ENCODE measurements at places on chromosomes 12 and 14.

DNA sequence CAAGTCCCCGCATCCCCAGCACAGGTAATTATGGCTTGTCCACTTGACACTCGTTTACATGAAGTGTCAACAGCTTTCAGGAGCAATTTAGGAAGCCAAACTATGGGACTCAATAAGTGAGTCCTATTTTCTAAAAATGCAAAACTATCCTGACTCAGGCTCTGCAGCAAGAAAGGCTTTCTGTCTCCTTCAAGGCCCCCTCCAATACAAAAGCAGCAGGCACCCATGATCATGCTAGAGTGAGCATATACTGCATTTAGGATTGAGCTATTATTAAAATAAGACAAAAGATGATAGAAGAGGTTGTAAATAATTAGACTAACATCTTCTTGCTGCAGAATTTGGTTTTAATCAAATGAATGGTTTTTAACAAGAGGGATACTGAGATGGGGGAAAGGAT is 3.2 kb downstream of the SIX6 start:
- DNase-seq, result no peak

- no peak for DNase-seq
These were observed 69.9 kb downstream of the SLC38A1 start for GRCh38 chr12:46198913-46199312.

GRCh38 chr14:87161502-87161901 is 831.5 kb downstream of the GALC start:
- no peak for DNase-seq

- peak; percentile 97 for DNase-seq
These were observed 29.4 kb upstream of the STAC3 start for GRCh38 chr12:57280211-57281062.

DNA sequence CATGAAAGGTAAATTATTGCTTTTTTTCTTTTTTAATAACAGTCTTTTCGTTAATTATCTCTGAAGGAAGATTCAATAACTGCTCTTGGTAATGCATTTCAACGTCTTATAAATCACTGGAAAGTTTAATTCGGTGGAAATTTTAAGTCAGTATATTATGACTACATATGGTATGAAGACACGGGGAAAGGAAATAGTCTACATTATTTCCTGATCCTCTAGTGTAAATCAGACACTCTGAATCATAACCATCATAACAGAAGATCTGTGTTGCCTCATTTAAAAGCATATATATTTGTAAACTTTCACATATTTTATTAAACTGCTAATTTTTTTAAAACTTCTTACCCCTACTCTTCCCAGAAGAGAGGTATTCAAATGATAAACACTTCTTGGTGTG is 53.7 kb downstream of the EFCAB11 start:
- DNase-seq, result no peak

DNA sequence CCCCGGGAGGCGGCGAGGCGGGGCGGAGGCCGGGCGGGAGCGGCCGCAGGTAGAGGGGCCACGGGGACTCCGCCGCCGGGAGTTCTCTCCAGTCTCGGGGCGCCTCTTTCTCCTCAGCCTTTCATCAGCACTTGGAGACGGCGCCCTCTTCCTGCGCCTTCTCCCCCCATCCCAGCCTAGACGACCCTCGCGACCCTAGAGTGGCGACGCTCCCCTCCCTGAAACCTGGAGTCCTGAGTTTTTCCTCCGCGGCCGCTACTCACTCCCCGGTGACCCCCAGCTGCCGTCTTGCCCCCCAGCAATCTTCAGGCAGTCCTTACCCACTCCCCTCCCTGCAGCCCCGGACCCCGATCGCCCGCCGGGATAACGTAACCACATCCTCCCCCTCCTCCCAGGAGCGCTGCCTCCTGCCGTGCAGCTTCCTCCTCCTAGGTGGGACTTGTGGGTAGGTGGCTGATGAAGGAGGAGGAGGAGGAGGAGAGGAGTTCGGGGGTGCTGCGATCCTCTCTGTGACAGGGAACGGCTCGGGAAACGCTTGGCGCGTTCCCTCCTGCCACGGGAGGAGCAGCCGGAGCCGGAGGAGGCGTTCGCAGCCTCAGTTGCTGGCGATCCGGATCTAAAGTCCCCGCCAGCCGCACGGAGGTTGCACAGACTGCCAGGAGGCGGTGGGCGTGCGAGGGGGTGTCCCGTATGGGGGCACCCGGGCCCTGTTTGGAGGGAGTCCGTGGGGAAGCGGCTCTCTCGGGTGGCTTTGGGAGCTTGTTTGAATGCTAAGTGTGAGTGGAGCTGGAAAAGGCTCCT is 891 bp downstream of the PLEKHA5 start:
- DNase-seq, result peak; percentile 16

DNA sequence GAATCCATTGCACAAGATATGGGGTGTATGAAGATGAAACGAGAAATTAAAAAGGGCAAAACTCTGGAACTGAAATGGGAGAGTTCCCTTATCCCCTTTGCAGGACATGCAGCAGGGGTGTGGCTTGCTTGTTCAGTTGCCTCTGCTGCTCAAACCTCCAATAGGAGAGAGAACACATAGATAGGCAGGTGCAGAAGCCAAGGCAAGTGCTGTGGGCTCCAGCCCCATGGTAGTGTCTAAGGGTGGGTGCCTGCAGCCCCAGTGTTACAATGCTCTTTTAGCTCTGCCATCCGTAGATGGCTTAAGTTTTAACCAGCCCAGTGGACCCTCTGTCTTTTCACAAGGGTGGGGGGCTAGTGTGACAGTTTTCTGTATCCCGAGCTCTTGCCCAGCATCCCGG is 69.7 kb downstream of the CMAS start:
- DNase-seq, result no peak

- no peak for DNase-seq
These were observed 579.8 kb upstream of the TMEM132C start for GRCh38 chr12:127687181-127687580.

DNA sequence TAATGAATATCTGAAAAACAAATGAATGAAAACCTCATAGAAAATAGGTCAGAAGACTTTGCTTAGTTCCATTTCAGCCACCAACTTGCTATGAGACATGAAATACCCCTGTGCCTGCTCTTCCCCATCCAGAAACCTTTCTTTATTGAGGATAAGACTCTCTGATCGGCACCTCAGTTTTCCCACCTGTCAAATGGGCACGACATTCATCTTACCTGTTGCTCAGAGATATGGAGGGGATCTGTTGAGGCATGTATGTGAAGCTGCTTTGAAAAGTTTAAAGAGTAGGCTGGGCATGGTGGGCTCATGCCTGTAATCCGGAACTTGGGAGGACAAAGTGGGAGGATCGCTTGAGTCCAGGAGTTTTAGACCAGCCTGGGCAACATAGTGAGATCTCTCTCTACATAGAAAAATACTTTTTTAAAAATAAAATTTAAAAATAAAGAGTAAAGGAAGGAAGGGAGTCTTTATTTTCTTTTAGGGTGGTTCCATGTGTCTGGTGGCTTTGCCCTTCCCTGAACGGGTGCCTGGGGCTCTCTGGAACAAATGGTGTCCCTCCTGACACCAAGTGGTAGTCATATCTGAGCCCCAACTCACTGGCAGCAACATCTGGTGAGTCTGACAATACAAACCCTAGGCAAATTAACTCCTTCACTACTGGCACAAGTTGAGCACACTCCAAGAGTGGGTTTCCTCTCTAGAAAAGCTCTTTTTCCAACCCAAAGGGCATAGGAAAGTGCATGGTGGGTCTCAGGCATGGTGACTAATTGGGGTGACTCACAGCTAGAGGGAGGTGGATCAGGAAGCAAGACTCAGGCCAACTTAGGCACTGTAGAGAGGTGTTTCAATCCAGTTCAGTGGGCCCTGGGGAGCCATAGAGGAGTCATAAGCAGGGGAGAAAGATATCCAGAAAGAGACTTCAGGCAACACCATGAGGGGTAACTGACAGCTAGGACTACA is 42.1 kb downstream of the MAP1LC3B2 start:
- peak; percentile 26 for DNase-seq

DNA sequence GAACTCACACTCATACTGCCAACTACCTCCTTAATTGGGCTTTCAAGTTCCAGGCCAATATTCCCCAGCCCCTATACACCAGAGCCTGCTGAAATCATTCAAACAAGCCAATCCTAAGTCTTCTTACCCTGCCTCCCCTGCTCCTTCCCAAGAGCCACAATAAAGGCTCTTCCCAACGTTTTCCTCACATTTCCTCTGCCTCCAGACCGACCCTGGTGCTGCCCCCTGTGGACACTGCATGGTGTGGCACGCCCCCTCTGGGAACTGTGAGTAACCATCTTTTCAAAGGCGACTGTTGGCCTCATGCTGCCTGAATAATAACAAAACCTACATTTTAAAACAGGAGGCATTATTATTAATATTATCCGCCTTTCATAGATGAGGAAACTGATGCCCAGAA is 111.6 kb upstream of the NOS1 start:
- DNase-seq, result no peak

- DNase-seq, result no peak
These were observed 1071.1 kb upstream of the FLRT2 start for GRCh38 chr14:84458881-84459280.

DNA sequence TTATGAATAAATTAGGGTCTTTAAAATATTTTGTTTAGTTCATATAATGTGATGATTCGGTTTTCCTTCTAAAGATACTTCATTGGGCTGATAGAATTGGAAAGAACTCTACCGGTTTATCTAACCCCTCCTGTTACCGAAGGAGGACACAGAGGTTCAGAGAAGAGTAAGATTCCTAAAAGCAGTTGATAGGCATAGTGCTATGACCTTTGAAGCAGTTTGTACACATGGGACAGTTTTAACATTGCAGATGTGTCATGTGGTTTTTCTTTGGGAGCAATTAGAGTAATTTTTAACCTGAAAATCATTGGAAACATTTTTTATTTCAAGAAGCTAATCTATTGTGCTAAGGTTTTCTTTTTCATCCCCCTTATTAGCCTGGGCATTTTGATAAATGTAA is 62.8 kb downstream of the BHLHE41 start:
- no peak for DNase-seq

- DNase-seq, result no peak
These were observed 90.1 kb upstream of the CPSF6 start for GRCh38 chr12:69149270-69149669.

DNA sequence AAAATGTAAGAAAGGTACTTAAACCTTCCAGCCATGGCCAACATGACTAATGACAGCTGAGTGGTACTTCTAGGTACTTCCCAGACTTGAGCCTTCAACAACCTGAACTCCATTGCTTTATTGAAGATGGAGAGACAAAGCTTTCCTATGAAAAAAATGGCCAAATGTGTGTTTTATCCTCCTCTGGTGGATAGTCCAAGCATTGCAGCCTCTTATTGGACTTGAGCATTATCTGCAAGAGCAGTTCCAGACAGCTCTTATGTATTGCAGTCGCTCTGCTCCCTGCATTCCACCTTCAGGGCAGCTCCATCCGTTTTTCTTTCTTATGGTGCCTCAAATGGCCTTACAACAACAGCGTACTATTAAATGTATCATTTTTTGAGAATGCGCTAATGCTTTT is 588.2 kb downstream of the NRXN3 start:
- peak; percentile 10 for DNase-seq

DNA sequence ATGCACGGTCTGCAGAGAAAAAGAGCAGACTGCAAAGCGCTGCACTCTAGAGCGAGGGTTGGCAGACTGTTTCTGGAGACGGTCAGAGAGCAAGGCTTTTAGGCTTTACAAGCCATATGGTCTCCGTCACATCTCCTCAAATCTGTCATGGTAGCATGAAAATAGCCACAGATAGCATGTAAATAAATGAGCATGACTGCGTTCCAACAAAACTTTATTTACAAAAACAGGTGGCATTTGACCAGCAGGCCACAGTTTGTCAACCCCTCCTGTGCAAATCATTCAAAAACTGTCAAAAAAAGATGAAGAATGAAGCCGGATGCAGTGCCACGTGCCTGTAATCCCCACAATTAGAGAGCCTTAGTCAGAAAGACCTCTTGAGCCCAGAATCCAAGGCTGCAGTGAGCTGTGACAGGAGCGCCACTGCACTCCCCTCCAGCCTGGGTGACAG is 18.9 kb downstream of the SYNE3 start:
- DNase-seq, result no peak

GRCh38 chr12:114726092-114726710 is 42.2 kb upstream of the TBX3 start:
- no peak for DNase-seq

DNA sequence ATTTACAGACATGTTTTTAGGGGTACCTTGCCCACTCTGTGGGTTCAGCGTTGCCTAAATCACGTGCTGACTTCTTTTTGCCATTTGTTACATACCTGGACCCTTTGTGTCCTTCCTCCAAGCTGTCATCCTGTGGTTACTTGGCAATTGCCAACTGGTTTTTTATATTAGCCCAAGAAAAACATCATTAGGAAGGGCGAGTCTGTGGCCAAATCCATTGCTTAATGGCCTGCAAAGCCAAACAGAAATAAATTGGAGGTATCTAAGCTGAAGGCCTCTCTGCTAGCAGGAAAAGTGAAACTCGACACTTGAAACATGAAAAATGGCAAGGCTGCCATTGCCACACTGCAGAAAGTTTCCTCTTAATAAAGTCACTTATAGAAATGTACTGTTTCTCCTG is 190.4 kb downstream of the NUAK1 start:
- DNase-seq, result no peak

DNA sequence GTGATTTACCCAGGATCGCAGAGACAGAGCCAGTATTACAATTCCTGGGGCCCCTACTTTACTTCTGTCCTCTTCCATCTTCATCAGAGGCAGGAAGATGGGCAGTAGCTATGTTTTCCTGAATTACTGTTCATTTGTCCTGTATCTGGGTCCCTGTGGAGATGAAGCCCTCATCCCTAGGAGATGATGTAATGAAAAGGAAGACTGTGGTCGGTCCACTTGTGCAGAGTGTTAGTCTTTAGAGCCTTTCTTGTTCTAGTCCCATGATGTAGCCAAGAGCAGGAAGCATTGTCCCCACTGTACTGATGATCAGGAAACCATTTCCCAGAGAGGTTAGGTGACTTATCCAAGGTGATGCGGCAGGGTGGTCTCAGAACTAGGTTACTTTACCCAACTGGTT is 2.6 kb downstream of the CD9 start:
- no peak for DNase-seq

- DNase-seq, result no peak
These were observed 41.3 kb downstream of the DLK1 start for GRCh38 chr14:100767788-100768536.

GRCh38 chr14:99616832-99617800 is 13.1 kb upstream of the CCDC85C start:
- DNase-seq, result no peak

DNA sequence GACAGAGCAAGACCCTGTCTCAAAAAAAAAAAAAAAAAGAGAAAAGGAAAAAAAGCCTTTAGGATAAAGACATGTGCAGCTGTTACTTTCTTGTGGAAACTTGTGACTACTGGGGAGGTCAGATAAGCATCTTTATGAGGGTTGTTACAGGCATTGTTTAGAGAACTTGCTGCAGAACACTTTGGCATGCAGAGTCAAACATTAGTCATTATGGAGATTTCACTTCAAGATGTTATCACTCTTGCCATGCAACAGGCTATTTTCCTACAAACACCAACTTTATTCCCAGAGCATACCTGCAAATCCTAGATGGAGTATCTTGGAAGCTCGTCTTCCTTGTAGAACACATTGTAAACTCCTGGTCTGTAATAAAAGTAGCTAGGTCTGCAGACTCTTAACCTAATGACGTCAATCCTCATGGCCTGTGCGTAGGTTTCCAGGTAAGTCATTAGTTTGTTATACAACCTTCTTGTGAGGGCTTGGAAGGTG is 36.3 kb upstream of the WDR89 start:
- peak; percentile 83 for DNase-seq

- DNase-seq, result peak; percentile 85
These were observed 516 bp downstream of the PCBP2 start for GRCh38 chr12:53452159-53453077.

All from amniotic epithelial cell (primary cell).